M059J (cell line): ENCODE measurements at places on chromosomes 5 and 9. TPM values are rescaled to one million over a fixed set of nuclear protein-coding genes. Genes with fewer than 3 reads are reported as not detected.

The FAM153A gene
- total RNA-seq: not detected in 2 replicates

The CXXC5 gene
- total RNA-seq: 78.6 and 122 TPM in 2 replicates

The CCDC187 gene
- total RNA-seq: not detected in 2 replicates

The ANKRD34B gene
- total RNA-seq: not detected in 2 replicates

DNA sequence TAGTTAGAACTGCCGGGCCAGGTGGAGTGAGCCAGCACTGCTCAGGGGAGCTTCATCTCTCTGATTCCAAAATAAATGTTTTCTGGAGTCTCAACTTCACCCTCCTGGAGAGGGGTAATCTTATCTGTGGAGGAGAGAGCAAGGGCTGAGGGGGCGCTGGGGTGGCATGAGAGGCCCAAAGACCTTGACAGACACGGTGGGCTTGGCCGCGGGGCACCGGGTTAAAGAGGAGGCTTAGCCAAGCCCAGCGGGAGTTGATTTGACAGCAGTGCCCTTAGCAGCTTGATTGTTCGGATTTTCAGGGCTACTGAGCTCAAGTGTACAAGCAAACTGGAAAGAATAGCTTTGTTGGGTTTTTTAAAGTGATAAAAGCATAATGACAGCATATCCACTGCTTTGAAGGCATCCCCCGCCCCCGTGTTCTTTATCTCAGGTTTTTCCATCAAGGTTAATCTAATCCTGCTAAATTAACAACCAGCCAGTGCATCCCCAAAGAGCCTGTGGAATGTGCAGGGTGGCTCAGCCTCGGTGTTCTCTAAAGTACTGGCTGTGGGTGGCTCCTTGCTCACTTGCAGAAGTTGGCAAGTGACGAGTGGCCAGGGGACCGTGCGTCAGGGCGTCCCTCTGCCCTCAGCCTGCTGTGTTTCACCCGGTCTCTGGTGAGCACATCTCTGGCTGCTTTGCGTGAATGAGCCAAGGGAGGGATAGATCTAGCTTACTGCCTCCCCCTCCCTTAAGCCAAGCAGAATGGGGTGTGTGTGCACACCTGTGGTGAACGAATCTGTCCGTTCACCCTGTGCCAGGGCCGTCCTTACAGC is 5.5 kb downstream of the QRFP start:
- no peak for DNase-seq

DNA sequence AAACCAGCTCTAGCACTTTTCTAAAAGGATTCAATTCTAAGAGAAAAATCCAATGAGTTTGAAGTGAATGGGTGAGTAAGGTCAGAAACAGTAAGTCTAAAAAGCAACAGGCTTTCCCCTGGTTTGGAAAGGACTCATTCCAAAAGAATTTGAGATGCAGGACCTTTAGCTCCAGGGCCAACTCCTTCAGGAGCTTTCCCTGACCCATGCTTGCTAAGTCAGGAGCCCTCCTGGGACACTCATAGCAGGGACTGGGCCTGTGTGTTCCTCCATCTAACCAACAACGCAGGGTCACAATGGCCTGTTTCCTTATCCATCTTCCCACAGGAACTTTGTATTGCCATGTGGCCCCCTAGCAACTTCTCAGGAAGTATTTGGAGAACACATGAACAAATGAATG is 198.8 kb downstream of the FRMD3 start:
- peak; percentile 72 for DNase-seq

GRCh38 chr5:150853561-150853960 is 7.2 kb downstream of the IRGM start:
- DNase-seq: no peak

DNA sequence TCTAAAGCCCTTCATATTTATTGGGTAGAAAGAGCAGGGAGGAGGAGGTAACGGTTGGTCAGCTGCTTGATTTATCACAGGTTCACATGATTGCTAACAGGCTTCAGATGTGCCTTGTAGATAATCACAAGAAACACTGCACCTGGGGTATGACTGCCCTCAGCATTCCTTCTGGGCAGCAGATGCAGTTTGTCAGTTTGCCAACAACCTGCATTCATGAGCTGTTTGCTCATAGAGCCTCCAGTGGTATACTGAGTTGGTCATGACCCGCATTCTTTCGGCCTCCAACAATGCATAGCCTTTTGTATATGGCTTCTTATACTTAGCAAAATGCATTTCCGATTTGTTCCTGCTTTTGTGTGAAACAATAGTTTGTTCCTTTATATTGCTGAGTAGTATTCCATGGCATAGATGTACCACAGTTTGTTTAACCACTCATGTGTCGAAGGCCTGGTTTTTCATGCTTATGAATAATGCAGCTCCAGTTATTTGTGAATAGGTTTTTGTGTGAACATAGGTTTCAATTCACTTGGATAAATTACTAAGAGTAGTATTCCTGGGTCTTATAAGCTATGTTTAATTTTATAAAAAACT is 83.6 kb downstream of the ARHGEF28 start:
- peak; percentile 67 for DNase-seq

DNA sequence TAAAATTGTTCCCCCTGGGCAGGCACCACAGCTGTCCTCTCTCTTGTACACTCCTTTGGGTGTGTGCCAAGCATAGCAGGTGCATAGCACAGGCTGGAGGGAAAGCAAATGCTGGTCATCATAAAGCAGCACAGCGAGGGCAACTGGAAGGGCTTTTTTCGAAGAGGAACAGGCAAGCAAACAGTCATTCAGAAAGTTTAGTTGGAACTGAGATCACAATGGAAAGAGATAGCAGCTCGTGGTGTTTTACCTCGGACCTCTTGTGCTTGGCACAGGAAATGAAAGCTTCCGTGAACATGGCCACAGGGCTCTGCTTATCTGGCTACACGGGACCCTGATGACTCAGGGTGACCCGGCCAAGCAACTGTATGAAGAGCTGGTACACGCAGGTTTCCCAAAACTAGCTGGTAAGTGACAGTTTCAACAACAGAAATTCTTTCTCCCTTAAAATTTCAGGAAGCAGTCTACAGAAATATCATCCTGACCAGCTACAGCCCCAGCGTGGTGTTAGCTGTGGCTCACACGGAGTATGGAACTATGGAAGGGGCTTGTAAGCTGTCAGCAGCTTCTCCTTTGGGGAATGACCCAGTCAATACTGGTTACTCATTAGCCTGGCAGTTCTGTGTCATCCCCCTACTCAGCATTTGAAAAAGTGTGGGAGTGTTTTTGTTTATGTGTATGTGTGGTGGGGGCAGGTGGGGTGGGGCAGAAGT is 48.1 kb downstream of the POC5 start:
- DNase-seq: peak; percentile 83

- no peak for DNase-seq
Measured at GRCh38 chr9:130054325-130054786, 650 bp downstream of the GPR107 start.

GRCh38 chr9:107972346-107972745 is 482.8 kb upstream of the KLF4 start:
- DNase-seq: no peak

DNA sequence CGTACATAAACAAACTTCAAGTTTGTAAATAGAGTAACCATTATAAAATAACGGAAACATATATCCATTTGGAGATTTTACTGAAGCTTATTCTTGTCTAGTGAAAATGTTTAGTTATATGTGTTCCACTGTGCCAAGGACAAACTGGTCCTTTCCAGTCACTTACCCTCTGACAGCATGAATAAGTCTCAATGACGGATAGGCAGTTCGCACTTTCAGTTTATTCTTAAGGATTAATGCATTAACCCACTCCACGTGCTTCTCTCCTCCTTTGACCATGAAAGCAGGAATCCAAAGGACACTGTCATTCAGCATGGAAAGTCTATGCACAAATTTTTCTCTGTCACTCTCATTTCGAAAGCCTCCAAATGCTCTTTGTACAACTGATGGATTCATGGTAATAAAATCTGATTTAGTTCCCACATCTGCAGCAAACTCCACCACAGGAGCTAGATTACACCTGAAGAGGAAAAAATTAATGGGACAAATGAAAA is 47.1 kb downstream of the ST8SIA4 start:
- no peak for DNase-seq

DNA sequence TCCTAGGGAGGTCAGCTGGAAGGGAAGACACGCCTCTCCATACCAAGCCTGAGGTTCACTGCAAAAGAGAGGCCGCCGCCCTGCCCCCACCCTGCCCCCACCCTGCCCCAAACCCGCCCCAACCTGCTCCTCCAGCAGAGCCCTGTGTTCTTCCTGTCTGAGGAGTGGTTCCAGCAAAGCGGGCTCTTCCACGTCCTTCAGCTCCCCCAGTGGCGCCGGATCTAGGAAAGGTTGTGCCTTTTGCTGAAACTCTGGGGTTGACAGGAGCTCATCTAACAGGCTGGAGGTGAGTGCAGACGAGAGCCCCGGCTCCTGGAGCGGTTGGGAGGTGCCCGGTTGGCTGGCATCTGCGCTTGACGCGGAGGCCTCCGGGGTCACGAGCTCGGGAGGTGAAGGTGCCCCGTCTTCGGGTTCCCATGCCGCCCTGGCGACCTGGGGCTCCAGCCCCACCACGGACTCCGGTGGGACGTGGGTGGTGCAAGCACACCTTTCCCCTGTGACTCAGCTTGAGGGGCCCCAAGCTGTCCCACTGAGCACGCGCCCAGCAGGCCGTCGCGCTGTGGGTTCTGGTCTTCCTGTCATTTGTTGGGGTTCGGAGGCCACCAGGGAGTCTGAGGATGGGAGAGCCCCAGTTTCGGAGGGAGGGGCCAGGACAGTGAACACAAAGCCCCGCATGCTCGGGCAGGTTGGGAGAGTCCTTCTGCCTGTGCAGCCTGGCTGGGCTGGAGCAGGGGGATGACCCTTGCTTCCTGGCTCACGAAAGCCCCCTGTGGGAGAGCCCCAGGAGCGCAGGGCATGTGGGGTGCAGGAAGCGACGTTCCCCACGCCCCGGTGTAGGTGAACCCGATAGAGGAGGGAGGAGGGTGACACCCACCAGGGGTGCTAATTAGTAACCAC is 1467.1 kb downstream of the FOXD4L5 start:
- peak; percentile 6 for DNase-seq
